ENCODE measurements at places on chromosomes 3 and 15.

- DNase-seq: no peak
Measured at GRCh38 chr3:101994386-101994785, 145.1 kb downstream of the NFKBIZ start.

- no peak for DNase-seq
Measured at GRCh38 chr3:123871946-123872345, 12.2 kb downstream of the MYLK start.

DNA sequence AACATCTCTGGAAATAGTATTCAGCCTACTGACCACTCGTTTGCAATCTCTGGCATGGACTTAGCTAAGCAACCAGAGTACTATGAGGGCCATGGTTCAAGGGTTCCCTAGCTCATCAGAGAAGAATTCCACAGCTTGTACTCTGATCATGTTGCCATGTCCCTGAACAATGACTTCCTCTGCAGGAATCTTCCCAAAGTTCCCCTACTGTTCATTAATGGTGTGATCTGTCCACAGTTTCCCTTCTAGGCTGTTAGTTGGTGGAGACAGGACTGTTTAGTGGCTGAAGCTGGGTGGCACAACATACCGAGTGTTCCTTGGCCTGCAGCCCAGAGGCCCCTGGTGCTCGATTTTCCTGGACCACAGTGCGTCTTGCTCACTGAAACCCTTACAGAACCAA is 44.4 kb upstream of the GALNT15 start:
- no peak for DNase-seq

DNA sequence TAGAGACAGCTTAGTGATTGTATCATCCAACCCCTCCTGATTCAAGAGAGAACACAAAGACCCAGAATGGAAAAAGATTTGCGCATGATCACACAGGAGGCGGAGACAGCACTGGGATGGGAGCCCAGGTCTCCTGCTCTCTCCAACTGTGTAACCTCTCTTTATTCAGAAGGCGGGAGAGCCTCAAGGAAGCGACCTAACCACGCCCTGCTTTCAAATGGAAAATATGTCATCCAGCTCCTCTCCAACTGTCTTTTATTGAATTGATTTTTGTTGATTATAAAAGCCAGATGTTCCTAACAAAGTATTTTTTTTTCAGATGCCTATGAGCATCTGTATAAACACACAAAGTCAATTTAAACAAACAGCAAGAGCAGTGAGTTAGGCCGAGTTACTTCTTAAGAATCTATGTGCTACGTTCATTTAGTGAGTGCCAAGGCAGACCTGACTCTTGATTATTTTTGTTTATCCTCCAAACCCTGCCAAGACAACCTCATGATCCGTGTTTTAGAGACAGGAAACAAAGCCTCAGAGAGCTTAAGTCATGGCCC is 74.5 kb downstream of the BFSP2 start:
- DNase-seq: no peak

DNA sequence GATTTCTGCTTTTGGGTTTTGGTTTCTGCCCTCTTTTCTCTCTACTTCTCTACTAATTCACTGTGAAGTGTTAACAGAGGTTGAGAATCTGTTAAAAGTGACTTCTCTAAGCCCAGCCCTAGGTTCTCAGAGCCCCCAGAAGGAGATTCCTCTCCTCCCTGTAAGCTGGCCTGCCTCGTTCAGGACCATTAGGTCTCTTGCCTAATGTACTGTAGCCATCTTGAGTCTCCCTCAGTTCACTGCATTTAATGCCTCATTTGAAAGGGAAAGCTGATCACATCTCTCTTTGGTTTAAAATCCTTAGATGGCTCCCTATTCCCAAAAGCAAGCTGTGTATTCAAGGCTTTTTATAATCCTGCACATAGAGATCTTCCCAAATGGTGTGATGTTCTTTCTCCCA is 16.3 kb downstream of the RTP1 start:
- no peak for DNase-seq

DNA sequence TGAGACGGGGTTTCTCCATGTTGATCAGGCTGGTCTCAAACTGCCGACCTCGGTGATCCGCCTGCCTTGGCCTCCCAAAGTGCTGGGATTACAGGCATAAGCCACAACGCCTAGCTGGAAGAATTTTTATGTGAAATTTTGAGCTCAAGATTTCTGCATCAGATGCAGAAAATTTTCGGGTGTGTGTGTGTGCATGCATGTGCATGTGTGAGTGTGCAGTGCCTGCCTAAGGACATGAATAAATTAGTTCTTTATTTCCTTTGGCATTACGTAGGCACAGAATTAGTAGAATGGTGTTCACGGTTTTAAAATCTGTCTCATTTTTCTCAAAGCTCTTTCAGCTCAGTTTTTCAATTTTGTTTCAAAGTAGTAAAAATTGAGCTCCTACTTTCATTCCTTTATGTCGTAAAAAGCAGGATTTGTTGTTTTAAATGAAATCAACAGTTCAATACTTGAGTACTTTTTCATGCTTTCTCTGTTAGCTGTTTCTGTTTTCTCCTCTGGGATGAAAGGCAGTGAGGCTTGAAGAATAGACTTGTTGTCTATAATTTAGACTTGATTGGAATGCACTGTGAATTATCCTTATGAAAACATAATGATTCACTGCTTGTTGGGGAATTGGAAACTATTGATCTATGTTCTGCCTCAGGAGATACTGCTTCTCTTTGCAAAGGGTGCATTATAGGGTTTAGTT is 23.3 kb upstream of the RAB11A start:
- DNase-seq: no peak

GRCh38 chr15:62895905-62896316 is 146.6 kb upstream of the TPM1 start:
- no peak for DNase-seq

GRCh38 chr3:27127195-27127594 is 242.0 kb downstream of the NEK10 start:
- no peak for DNase-seq

- DNase-seq: no peak
Measured at GRCh38 chr3:3618623-3619022, 180.6 kb upstream of the LRRN1 start.

DNA sequence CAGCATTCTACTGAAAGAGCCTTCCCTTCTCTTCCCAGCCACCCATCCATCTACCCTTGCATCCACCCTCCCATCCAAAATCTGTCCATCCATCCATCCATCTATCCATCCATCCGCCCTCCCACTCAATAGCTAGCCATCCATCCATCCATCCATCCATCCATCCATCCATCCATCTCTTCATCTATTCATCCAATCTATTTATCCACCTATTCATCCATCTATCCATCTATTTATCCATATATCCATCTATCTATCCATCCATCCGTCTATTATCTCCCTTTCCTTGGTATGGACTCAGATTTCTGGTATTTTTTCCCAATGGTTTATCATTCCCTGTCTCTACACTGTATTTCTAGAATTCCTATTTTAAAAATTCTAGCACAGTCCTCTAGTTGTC is 46.1 kb upstream of the PPARG start:
- no peak for DNase-seq

DNA sequence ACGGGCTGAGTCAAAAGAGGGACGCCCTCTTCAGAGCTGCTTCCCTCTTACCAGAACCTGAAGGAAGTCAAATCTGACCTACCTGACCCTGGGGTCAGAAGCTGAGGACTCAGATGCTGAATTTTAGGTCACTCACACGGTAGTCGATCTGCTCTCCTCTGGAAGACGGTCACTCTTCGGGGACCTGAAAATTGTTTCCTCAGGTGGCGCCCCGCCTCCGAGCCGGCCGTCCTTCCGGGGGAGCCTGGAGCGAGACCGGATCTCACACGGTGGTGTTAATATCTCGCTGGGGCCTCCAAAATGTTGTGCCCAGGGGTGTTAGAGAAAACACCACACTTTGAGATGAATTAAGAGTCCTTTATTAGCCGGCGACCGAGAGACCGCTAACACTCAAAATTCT is 737.2 kb downstream of the SI start:
- no peak for DNase-seq

GRCh38 chr3:111547631-111548030 is 5.6 kb downstream of the CD96 start:
- DNase-seq: peak; percentile 69

DNA sequence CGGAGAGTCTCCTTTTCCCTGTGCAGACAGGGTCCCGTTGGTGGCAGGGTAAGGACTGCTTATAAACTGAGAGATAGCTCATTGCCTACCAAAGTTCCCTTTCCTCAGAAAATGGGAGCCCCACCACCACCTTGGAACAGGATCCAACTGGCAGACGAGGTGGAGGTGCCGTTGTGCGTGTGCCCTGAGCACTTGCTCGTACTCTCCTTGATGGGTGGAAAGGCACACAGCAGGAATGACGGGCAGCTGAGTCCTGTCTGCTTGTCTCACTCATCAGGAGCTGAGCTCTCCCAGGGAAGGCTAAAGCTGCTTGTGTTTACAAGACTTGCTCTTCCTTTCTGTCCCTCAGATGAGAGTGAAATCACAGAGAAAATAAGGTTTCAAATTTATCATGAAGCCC is 60.7 kb downstream of the B3GNT5 start:
- no peak for DNase-seq

- no peak for DNase-seq
Measured at GRCh38 chr3:40417845-40418543, 31.0 kb downstream of the ENTPD3 start.

DNA sequence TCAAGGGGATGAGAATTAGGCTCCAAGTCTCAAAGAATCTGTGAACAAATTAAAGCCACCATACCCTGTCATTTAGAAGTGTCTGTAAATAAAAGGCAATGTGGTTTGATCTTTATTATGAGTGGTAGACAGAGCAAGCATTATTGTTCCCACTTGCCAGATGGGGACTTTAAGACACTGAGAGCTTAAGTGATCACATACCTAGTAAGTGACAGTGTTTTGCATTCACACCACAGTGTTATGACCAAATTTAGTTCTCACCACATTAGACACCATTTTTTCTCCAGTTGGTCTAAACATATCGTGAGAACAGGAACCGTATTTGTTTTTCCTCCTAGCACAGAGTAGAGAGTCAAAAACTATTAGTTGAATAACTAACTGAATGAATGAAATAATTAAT is 13.2 kb upstream of the ZBED2 start:
- DNase-seq: no peak

- peak; percentile 88 for DNase-seq
Measured at GRCh38 chr3:32457971-32458471, 44.6 kb downstream of the CMTM6 start.

DNA sequence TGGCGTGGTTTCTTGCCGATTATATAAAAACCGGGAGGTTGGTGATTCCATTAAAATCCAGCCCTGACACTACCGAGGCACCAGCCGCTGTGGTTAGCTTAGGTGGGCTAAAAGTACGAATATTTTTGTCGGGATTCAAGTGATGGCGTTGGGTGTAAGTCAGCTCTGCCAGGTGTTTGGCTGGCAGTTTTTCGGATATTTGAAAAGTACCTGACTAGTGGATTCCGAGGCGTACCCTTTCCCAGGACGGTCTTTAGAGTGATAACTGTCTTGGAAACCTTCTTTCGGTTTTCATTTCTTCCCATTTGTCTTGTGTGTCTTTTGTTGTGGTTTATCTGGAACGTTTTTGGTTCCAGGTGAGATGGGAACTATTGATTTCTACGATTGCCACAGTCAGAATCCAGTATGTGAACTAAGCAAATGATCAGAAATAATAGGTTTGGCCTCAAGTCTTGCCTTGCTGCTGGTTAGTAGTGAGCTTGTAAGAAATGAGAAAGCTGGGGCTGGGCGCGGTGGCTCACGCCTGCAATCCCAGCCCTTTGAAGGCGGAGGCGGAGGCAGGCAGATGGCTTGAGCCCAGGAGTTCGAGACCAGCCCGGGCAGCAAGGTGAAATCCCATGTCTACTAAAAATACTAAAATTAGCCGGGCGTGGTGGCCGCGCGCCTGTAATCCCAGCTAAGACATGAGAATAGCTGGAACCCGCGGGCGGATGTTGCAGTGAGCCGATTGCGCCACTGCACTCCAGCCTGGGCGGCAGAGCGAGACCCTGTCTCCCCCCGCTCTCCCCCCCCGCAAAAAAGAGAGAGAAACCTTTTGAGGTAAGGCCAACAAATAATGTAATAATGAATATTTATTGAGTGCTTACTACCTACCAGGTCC is 1.4 kb downstream of the FYTTD1 start:
- DNase-seq: peak; percentile 27

DNA sequence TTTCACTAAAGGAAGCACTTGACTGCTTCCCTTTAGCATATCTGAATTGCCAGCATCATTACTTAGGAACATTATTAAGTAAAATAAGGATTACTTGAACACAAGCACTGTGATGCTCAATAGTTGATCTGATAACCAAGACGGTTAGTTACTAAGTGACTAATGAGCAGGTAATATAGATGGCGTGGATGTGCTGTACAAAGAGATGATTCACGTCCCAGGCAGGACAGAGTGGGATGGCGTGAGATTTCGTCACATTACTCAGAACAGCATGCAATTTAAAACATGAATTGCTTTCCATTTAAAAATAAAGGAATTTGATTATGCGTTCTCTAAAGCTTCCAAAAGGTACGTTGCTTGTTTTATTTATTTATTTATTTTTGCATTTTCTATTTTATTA is 240.0 kb upstream of the ARHGEF26 start:
- DNase-seq: no peak

DNA sequence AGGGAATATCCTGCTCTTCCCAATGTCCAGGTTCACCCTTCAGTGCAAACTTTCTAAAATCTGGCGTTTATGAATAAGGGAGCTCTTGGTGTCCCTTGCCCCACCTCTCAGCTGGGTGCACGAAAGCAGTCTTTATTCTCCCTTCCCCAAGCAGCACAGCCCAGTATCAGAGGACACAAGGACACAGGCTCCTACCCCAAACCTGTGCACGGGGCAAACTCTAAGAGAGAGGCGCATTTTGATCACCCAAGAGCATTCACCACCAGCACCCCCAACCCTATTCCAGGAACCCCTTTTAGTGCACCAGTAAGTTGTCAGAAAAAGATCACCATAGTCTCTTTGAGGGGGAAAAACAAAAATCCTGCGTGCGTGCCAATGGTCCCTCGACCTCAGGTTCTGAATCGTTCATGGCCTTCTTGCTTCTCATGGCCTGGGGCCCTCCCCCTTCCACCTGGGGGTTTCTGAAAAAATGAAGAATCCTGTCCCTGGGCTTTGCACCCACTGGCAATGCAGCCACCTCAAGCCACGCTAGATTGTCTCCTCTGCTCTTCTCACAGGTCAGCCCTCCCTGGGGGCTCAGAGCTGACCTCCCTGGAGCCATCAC is 78.9 kb downstream of the FAM174B start:
- DNase-seq: no peak

- DNase-seq: no peak
Measured at GRCh38 chr3:52149726-52150125, 4.5 kb downstream of the POC1A start.

GRCh38 chr3:182234881-182235280 is 523.2 kb downstream of the SOX2 start:
- no peak for DNase-seq

DNA sequence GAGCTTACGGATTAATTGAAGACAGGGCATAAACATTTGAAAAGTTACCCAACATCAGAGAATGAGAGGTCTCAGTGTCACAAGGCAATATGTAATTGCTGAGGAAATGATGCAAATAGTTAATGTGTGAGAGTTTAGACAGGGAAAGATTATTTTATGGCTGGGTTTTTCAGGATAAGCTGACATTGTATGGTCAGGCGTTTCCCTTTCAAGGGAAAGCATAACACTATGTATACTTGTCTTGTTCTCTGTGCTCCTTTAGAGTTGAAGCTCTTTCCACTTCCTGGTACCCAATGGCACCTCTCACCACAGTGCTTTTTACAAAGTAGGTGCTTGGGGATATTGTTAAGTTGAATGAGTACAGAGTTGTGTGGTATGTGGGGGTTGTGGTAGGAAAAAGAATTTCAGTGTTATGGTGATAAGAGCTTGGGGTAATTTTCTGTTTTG is 19.9 kb downstream of the IQGAP1 start:
- DNase-seq: peak; percentile 46

Data from central memory CD4-positive, alpha-beta T cell (primary cell).